ENCODE measurements at places on chromosomes 5 and 9.

- no peak for DNase-seq
Measured at GRCh38 chr5:154677921-154678320, 77.3 kb upstream of the LARP1 start.

- DNase-seq = no peak
Measured at GRCh38 chr5:142006363-142007236, 6.2 kb downstream of the GNPDA1 start.

DNA sequence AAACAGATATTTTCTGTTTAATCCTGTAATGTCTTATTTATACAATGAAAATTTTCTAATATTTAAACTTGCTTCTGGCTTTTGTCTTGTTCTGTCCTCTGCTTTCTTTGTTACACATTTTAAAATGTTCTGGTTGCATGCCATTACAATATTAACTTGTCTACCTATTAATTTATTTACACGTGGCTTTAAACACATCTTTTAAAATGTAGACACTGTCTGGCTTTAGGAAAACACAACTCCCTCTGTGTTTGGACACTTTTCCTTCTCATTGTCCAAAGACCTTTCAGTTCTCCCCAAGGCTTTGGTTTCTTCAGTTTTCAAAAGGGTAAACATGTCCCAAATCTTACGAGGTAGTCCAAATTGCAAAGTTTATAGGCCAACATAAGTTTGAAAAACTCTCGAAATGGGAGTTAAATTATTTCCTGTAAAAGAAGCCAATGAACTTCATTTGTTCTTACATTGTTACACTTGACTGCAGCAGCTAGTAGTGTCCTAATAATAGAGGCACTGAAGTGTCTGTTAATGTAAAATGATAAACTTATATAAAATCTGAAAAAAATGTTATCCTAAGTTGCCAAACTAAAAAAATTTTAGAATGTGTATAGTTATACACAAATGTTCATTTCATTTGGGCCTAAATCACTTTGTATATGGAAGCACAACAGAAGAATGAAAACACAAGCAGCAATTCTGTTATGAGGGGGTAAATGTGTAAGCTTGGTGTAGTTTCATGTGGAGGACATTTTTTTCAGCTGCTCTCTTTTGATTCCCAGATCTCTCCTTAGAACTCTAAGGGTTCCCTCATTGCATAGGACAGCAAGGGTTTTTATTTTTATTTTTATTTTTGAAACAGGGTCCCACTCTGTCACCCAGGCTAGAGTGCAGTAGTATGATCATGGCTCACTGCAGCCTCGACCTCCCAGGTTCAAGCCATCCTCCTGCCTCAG, 53.8 kb downstream of the ALDH1A1 start:
- no peak for DNase-seq

- no peak for DNase-seq
Measured at GRCh38 chr5:153480401-153480800, 10.1 kb upstream of the GRIA1 start.

DNA sequence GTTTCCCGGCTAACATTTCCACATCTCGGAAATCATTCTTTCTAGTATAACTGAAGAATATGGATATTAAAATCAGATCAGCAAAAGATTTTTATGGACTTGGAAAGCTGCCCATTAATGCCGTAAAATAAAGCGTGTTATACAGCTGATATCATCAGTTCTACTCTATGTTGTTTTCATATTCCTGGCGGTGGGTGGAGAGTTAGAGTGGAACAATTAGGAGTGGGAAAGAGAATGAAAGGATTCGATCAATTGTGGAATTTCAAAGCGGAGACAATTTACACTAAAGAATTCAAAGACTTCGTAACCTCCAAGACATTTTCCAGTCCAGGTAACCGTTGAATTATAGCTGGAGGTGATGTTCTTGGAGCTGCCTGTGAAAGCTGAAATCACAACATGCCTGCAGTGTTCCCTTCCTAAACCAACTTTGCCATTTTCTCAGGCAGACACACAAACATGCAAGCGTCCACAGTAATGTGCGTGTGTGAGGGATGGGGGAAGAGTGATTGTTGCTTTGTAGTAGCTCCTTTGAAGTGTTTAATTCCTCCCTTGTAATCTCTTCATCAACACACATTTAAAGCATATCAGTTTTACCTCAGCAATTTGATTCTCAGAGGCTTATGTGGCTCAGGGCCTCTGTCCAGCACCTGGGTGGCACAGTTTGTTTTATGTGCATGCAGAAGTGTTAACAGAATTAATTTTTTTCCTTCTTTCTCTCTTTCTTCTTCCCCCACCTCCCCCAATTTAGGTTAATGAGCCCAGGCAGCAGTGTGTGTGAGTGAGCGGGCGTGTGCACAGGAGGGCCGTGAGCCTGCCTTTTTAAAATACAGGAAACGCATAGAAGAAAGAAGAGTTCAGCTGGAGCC, 544.1 kb downstream of the RAB3C start:
- no peak for DNase-seq

DNA sequence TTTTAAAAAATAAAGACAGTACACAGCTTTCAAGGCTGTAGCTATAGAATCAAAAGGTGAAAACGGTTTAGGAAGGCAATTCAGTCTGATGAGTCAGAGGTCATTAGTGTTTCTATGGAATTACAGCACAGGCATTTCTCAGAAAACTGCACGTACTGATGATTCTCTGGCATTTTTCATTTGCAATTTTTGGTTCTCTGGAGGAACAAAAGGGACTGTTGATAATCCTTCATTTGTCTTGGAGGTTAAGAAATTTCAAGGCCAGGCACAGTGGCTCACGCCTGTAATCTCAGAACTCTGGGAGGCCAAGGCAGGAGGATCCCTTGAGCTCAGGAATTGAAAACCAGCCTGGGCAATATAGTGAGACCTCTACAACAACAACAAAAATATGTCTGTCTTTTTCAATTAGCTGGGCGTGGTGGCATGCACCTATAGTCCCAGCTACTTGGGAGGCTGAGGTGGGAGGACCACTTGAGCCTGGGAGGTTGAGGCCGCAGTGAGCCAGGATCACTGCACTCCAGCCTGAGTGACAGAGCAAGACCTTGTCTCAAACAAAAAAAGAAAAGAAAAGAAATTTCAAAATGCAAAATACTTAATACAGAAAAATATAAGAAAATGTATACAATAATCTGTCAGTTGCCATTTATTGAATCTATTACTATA, 27.3 kb downstream of the NR6A1 start:
- no peak for DNase-seq

DNA sequence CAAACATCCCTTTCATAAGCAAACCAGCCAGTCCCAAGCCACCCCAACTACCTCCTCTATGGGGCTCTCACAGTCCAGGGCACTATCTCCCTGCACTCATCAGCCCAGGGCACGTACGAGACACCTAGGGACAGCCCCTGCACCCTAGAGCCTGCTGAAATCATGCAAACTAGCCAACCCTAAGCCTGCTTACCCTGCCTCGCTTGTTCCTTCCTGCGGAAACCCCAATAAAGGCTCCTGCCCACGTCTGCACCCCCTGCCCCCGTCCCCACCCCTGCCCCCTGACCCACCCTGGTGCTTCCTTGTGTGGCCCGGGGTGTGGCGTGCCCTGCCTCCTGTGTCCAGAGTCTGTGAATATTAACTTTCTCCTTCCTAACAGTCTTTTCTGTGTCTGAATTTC, 135.9 kb downstream of the GADD45G start:
- no peak for DNase-seq

DNA sequence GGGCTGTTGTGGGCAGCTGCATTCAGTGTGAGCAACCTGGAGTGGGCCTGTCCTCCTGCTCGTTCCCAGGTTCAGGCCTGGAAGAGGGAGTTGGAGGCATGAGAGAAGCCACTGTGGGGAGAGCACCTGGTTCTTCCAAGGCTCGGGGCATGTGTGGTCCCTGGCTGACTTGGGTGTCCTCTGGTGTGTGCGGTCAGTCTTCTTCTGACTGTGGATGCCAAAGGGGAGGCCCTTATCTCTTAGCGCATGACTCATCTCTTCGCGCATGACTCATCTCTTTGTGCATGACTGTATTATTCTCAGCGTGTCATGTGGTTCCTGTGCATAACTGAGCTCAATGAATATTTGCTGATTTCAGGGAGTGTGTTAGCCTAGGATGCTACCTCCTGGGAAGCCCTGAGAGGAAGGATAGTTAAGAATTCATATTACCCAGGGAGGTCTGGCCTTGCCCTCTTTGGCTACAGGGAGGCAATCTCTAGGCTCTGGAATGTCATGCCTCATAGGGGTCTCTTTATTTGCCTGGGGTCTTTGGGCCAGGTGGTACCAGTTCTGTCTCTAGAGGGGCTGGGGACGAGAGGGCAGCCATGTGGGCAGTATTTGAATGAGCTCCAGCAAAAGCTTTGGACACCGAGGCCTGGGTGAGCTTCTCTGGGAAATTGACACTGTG, 188.7 kb downstream of the HSPA4 start:
- DNase-seq = no peak

- no peak for DNase-seq
Measured at GRCh38 chr5:140840978-140841962, at the start of gene PCDHA8. Gene PCDHA8, plus strand, starts transcription at chr5:140841187. Its CDS starts 135 bp downstream, at chr5:140841322.

DNA sequence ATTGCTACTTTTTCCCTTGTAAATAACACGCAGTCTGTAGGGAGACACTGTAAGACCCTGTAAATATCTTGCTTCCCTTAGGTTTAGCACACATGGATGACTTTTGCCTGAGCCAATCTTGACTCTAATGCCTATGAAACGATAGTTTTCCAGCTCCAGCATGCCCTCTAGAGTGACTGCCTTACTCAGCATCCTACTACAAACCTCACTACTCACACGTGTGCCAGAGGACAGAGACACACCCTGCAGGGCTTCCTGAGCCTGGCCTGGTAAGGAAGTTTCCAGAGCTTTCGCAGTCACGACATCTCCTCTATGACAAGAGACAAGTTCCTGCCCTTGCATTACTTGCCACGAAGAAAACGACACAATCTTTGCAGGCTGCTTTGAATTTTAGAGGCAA, 138.1 kb downstream of the ATPSCKMT start:
- no peak for DNase-seq

DNA sequence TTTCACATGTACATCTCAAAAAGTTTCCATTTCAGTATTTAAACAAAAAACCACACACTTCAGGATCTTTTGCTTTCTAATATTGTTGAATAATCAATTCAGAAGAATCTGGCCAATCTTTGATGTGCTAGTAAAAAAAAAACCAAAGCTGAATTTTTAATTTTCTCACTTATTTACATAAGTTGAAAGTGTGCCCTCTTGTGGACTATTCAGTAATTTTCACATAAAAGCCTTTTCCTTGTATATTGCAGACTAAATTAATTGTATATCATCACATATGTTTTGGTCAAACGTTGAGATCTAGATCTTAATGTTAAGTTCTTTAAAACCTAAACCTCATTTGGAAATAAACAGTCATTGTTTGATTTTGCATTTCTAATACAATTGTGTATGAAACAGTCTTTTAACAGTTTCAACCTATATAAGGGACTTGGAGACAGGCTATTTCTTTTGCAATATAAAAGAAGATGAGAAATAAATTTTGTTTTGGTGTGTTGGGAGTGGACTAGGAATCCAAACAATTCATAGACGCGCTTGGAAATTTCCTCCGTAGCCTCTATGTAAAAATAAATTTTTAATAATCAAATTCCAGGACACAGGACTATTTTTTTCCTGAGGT, 68.1 kb downstream of the NIPBL start:
- no peak for DNase-seq
